Natural killer cell treated with Interleukin-12 subunit alpha and Interleukin-12 subunit beta and Interleukin-15 and Interleukin-18, amount 100 ng/mL, for 72 hours (primary cell): ENCODE measurements at places on chromosomes 5 and 9.

- DNase-seq: no peak
These were observed 567.3 kb upstream of the KLF4 start for GRCh38 chr9:108056805-108057386.

DNA sequence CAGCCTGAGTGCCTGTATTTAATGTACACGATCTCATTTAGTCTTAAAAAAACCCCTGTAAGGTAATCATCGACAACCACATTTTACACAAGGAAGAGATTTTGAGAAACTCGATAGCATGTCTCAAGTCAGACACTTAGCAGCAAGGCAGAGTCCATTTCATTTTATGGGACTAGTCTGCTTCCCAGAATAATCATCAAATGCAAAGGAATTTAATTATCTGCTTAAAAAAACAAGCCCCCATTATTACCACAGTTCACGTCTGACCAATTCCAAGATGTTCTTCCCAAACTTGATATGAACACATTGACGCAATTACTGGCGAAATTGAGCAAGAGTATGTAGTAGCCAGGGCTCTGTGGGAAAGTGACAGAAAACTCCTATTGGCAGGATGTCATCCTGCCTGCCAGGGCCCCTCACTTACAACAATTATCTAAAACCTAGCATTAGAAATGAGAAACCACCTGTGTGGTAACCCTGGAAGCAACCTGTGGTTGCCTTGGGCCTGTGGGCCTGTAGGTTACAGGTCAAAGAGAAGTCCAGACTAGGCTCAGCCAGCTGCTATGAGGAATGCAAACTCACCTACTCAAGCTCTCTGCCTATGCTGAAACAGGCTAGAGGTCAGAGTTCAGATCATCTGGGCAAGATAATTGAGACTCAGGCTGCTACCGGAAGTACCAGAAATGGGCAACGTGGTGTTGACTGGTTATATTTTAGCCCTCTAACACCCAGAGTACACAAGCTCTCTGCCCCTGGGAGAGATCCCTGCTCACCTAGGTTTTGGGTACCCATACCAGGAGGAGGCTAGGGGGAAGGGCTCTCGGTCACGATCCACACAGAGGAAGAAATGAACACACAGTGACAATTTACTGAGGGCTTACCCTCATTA lies 1.6 kb downstream of the B4GALT1 start:
- DNase-seq: no peak

- DNase-seq: peak; percentile 87
These were observed 865 bp upstream of the SLC22A4 start for GRCh38 chr5:132293066-132293991.

DNA sequence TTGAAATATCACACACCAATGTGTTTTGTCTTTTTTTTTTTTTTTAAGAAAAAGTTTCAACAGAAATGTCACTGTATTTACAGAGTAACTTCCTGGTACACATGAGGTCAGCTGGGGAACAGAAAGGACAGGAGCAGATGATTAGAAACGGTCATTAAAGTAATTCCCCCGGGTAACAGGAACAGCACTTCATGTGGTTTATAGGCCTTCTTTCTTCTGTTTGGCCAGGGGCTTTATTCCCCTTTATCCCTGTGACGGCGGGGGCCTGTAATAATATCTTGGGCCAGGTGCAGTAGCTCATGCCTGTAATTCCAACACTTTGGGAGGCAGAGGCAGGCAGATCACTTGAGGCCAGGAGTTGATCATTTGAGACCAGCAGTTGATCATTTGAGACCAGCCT lies 30.5 kb upstream of the MSH3 start:
- DNase-seq: no peak

GRCh38 chr9:133242991-133243390 lies 32.0 kb downstream of the ABO start:
- no peak for DNase-seq

GRCh38 chr9:127746959-127747569 lies 12.0 kb upstream of the TOR2A start:
- no peak for DNase-seq
